ENCODE measurements at places on chromosomes 12 and 14.

DNA sequence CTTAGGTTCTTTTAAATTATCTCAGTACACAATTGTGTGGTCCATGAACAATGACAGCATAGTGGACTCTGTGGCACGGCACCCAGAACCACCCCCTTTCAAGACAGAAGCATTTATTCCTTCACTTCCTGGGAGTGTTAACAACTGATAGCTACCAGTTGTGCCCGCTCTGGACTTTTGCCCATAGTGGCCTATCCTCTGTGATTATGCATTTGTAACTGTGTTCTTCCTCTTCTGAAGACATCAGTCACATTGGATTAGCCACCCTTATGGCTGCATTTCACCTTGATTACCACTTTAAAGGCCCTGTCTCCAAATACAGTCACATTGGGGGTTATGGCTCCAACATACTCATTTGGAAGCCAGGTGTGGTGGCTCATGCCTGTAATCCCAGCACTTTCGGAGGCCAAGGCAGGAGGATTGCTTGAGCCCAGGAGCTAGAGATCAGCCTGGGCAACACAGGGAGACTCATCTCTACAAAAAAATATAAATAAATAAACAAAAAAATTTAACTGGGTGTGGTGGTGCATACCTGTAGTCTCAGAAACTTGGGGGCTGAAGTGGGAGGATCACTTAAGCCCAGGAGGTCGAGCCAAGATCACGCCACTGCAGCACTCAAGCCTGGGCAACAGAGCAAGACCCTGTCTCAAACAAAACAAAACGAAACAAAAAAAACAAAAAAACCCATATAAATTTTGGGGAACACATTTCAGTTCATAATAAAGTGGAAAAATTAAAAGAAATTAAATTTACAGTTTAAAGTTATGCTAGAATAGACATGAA lies 27.6 kb upstream of the PHC1 start:
- DNase-seq, result no peak

GRCh38 chr14:53472306-53472705 lies 319.2 kb upstream of the DDHD1 start:
- DNase-seq, result no peak

- no peak for DNase-seq
Observed at GRCh38 chr12:111788178-111788654, 21.5 kb downstream of the ALDH2 start.

GRCh38 chr12:1937481-1938224 lies 19.2 kb upstream of the CACNA2D4 start:
- DNase-seq, result peak; percentile 21

Data from naive thymus-derived CD8-positive, alpha-beta T cell (primary cell).